Mesendoderm (in vitro differentiated cells): ENCODE measurements at places on chromosomes 2 and 18.
A peak's percentile ranks its signal among the peaks of the same experiment; 100 is the strongest.

- no peak for DNase-seq
These were observed 27.4 kb downstream of the RMP24 start for GRCh38 chr18:35999925-36000324.

- DNase-seq, result peak; percentile 29
These were observed 33.8 kb upstream of the ACYP2 start for GRCh38 chr2:54081574-54081973.

DNA sequence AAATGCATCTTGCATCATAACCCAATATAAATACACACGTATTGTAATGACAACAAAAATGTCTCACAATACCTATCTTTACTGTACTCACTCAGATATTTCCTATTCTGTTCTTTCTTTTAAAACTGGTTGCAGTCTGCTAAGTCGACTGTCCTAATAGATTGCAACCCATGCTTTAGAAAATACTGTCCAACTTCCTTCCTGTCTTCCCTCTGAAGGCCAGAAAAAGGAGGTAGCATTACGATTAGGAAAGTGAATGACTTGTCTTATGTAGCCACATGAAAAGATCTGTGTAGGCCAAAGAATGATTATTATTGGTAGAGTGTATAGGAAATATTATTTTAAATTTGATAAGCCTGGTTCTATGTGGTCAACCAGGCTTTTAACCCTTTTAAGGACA, 134.1 kb downstream of the FAM210A start:
- DNase-seq, result no peak

GRCh38 chr2:2570871-2571270, 239.8 kb upstream of the MYT1L start:
- DNase-seq, result no peak

DNA sequence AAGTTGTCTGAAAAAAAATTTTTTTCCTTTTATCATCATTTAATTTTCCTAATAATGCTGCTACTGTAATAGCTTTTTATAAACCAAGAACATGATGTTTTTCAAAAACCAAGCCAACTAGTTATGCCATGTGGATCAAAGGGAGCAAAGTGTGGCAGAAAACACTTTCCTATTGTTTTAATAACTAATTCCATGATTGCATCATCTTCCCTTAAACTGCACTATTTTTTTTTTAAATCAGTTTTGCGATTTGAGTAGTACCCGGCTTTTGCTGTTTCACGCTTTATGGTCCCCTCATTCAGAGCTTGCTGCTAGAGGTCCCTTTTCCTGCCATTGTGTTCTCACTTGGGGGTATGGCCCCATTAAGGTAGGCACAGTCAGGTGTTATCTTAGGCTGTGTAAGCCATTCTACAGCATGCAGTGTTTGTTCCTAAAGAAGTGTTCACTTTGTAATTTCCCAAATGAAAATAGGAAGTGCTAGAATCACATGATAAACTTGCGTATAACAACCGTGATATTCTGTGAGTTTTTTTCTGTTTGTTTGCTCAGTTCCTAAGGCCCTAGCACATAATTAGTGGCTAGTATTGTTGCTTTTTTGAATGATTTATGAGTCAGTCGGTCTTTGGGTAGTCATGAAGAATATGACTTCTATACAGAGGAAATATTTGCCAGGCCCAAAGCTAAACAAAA, 225.8 kb downstream of the PTGR3 start:
- DNase-seq, result no peak

DNA sequence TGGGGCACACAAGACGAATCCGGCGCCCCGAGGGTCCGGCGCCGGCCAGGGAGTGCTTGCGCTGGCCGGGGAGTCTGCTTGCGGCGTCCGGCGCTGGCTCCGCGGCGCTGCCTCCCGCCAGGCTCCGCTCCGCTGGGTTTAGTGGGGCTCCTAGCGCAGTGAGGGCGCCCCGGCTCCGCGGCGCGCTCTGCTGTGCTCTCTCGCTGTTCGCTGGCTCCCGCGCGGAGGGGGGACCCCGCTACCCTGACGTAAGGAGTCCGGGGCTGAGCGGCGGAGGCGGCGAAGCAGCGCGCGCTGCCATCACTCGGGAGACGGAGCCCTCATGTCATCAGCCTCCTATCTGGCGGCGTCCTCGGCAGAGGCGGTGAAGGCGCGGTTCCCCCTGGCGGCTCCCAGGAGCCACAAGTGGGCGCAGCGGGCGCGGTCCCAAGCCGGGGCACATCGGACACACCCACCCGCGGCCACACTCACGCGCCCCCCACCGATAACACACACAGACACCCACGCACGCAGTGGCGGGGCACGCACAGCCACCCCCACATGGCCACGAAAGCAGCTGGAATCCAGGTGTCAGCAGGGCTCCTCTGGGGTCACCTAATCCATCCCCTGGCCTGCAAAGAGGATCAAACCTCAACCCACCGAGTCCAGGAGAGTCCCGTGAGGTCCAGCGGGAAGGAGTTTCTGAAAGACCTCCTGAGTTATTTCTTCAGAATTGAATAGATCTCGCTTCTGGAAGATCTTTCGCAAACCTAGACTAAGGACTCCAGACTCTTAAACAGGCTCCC, at the start of gene C1QL2:
Gene C1QL2, minus strand, starts transcription at position 189 of the 785 bp plus-strand sequence. CDS start 482 bp downstream, outside the sequence.
- DNase-seq, result peak; percentile 73
